ENCODE measurements at places on chromosomes 4 and X.

GRCh38 chr4:8610858-8611616, 18.5 kb downstream of the CPZ start:
- DNase-seq: no peak

DNA sequence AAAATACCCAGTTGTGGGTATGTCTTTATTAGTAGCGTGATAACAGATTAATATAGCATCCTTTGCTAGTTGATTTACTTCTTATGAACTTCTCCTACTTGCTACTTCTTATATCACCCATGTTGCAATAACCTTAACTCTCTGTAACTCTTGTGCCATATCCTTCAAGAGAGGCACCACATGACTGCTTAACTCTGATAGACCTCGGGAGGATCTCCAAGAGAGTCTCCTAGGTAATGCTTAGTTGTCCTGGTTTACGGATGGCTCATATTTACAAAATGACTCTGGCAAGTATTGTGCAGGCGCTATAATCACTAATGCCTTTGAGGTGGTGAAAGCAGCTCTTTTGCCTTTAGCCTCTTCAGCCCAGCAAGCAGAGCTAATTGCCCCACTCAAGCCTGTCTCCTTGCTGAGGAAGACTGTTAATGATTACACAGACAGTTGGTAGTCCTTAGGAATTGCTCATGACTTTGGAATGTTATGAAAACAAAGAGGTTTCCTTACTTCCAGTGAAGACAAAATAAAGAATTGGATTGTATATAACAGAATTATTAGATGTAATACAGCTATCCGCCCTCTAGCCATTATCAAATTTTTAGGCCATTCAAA, 1305.8 kb downstream of the PCDH7 start:
- DNase-seq: no peak

DNA sequence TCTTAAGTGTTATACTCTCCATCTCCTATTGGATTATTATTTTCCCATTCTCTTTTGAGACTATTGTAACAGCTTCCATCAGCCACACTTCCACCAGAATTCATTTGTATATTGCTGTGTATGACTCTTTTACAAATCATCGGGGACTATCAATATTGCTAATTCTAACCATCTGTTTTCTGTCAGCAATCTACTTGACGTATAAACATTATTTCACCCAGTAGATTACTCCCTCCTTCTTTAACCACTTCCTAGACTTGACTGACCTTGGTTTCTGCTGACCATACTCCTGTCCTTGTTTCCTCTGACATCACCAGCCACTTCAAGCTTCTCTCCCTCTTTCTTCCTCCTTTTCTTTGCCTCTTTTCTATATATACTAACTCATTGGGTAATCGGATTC, 402.9 kb downstream of the PCDH18 start:
- no peak for DNase-seq

DNA sequence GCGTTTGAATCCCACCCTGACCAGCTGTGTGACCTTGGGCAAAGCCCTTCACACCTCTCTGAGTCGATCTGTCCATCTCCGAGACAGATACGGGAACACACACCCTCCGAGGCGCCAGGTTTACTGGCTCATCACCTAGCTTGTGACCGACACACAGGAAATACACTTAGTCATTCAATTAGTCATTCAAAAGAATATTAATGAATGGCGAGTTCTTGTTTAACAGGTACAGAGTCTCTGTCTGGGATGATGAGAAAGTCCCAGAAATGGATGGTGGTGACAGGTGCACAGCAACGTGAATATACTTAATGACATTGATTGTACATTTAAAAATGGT, 80.6 kb downstream of the PPP2R2C start:
- DNase-seq: no peak

GRCh38 chr4:16329125-16329796, 103.0 kb upstream of the TAPT1 start:
- no peak for DNase-seq

GRCh38 chr4:66574145-66574978, 904.1 kb upstream of the EPHA5 start:
- DNase-seq: no peak

GRCh38 chr4:142112451-142112850, 476.1 kb downstream of the IL15 start:
- DNase-seq: no peak

- DNase-seq: no peak
These were observed 137.4 kb downstream of the DCLK2 start for GRCh38 chr4:150215601-150216000.

GRCh38 chr4:164012396-164013027, 518.0 kb downstream of the TMA16 start:
- no peak for DNase-seq

GRCh38 chr4:15168759-15169158, 166.5 kb downstream of the CPEB2 start:
- no peak for DNase-seq

DNA sequence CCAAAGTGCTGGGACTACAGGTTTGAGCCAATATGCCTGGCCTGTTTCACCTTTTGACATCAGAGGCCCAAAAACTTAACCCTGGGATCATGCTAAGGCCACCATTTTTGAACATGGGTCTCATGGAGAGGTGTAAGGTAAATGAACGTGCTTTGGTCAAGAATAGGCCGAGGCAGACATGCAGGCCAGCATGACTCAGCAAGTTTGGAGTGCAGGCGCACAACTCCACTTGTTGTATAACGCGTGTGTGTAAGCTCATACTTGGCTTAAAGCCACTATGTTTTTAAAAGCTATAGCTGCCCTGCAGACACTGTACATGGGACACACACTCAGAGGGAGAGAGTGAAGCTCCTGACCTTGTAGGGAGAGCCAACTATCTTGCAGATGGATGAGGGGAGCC, 43.8 kb upstream of the HPSE start:
- DNase-seq: no peak

DNA sequence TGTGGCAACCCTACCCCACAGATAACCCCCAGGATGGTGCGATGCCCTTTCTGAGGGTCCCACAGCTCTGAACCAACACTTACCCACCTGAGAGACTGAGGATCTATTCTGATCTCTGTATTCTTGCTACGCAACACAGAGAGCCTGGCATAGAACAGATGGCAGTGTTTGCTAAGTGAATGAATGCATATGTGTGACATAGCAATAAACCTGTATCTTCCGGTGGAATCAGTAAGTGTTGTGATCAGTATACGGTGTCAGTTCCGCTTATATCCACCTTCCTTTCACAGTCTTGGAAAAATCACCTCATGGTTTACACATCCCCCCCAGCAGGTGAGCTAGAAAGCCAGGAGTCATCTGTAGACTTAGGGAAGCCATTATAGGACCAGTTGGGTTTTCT, 5.9 kb upstream of the HSD17B10 start:
- no peak for DNase-seq

DNA sequence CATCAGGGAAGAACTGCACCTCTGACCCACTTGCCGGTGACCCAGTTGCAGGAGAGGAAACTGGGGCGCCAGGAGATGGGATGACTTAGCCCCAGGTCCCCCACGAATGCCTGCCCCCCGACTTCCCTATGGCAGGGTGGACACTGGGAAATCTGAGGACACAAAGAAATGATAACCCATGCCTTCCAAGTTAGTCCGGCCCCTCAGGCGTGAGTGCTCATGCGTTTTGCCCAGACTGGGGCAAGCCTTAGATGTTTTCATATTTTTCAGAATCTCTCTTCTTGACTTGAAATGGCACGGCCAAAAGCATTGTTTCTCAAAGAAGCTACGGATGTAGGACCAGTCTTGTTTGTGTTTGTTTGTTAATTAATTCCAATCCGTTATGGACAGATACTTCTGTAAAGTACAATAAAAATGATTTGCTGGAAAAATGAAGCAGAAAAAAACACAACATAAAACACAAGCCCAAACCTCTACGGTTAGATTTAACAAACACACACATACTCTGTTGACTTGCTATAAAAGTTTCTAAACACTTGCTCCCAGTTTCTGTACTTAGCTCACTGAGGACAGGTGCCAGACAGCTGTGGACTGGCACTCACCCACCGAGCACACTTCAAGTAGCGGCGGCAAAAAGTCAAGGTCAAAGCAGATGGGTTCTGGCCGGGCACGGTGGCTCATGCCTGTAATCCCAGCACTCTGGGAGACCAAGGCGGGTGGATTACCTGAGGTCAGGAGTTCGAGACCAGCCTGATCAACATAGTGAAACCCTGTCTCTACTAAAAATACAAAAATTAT, 341.5 kb downstream of the BCOR start:
- no peak for DNase-seq

GRCh38 chr4:55469979-55470378, 74.2 kb downstream of the TMEM165 start:
- DNase-seq: no peak

DNA sequence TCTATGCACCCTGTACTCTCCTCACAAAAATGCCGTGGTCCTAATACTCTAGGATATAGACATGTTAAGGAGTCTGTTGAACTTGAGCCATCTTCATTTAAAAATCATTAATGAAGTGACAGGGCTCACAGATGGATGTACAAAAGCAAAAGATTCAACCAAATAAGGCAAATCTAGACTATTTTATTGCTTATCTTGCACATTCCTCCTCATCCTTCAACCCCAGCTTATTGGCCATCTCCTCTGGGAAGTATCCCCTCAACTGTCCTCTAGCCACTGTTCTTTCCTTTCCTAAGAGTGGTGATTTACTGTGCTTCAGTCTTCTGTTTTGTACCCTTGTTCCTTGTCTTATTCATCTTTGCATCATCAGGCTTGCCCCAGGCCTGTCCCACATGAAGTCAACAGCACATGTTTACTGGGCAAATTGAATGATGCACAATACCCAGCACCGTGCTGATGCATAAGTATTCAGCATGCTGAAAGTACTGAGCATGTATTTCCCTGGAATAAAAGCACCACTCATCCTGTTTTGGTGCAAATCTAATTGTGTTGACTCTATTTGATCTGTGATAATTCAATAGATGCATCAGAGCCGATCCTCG, 287.3 kb upstream of the CLNK start:
- DNase-seq: no peak

- DNase-seq: no peak
These were observed 100.5 kb downstream of the NFKB1 start for GRCh38 chr4:102601586-102602227.

GRCh38 chr4:76782837-76783236, 115.1 kb downstream of the SOWAHB start:
- DNase-seq: no peak

- DNase-seq: no peak
These were observed 784 bp upstream of the ANXA5 start for GRCh38 chr4:121697564-121697963.

DNA sequence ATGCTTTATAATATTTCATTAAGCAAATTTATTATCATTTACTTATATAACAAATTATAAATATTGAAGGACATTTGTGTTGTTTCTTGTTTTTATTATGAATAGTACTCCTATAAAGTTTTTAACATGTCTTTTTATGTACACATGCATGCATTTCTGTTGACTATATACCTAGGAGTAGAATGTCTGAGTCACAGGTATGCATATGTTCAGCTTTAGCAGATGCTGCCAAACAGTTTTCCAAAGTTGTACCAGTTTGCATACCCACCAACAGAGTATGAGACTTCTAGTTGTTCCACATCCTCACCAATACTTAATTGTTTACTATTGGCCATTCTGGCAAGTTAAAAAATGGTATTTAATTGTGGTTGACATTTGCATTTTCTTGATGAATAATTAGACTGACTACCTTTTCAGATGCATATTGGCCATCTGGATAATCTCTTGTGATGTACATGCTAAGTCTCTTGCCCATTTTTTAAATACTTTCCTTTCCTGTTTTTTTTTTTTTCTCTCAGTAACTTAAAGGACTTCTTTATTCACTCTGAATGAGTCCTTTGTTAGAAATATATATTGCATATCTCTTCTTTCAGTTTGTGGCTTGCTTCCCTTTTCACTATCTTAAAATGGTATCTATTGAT, 132.2 kb upstream of the TRIM2 start:
- no peak for DNase-seq
